ENCODE measurements at places on chromosomes 12 and 14.

- no peak for DNase-seq
Measured at GRCh38 chr14:20624495-20625070, 16.9 kb downstream of the OR6S1 start.

DNA sequence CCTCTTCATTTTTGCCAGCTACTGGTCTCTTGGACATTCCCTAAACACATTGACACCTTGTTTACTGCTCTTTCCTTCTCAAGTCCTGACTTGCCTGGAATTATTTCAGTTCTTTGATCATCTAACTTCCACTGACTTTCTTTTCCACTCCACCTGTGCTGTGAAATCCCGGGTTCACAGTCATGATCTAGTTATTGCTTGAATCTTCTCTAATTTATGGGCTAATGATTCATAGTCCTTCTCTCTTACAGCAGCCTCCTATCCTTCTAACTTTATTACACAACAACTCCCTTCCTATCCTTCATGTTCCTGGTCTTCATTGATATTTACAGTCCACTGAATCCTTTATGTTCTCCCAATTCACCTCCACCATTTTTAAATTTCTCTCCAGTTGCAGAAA lies 260.1 kb downstream of the C12orf75 start:
- DNase-seq = no peak

GRCh38 chr12:113184098-113184899 lies 979 bp downstream of the DDX54 start:
- no peak for DNase-seq

DNA sequence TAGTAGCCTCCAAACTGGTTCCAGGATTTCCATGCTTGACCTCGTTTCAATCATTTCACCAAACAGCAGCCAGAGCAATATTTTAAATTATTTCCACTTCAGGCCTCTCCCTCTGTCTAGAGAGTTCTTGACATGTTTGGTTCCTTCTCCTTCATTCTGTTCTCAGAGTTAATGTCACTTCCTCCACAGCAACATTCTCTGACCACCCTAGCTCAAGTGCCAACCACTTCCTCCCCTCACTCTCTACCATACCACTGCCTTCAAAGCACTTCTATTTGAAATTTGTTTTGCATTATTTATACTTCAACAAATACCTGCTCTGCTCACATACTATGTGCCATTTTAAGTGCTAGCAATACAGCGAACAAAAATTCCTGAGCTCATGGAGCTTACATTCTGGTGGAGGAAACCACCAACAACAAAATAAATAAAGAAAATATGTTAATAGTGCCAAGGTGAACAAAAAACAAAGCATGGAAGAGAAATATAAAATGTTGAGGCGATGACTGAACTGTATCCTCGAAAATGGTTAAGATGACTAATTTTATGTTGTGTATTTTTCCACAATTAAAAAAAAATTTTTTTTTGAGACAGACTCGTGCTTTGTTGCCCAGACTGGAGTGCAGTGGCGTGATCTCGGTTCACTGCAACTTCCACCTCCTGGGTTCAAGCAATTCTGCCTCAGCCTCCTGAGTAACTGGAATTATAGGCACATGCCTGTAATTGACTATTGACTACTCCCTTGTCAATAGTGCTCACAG lies 17.3 kb downstream of the BAZ1A start:
- peak; percentile 10 for DNase-seq

- no peak for DNase-seq
Measured at GRCh38 chr12:3273409-3273853, 196.3 kb downstream of the TSPAN9 start.

DNA sequence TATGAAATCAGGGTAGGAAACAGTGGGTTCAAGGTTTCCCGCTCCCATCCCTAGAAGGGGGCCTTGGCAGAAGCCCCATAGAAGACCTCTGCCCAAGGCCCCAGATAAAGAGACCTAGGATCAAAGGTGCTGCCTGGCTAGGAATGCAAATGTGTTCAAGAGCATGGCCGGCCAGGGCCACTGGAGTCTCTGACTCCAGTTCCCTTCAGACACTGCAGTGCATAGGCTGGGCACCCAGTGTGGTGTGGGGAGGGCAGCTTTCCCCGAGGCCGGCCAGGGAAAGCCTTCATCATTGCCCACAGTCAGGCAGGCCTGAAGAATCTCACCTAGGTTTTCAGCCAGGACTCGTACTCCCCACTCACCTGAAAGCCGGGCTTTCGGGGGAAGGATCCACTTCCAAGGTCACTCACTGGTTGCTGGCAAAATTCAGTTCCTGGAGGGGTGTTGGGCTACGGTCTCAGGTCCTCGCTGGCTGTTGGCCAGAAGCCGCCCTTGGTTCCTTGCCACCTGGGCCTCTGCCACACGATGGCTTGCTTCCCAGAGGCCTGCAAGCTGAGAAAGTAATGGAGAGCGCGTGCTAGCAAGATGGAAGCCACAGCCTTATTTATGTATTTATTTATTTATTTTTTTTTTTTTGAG lies 9.7 kb upstream of the PEBP1 start:
- DNase-seq = no peak

DNA sequence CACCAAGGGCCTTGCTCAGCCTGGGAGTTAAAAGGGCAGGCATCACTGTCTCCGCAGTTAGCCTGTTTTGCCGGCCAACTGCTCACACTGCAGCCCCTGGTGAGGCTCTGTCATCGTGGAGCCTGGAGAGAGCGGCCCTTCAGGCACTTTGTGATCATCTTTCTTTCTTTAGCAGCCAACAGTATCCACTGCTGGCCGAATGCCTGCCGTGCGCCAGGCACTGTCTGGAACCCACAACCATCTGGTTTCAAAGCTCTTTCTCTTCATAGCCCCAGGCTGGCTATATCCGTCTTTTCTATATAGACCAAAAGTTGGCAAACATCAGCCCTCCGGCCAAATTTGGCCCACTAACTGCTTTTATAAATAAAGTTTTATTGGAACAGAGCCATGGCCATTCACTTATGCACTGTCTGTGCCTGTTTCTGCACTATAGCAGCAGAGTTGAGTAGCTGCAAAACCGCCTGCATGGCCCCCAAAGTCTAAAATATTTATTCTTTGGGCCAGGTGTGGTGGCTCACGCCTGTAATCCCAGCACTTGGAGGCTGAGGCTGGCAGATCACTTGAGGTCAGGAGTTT lies 29.5 kb downstream of the SLC8B1 start:
- no peak for DNase-seq

- no peak for DNase-seq
Measured at GRCh38 chr14:51595881-51596455, 55.7 kb upstream of the FRMD6 start.

DNA sequence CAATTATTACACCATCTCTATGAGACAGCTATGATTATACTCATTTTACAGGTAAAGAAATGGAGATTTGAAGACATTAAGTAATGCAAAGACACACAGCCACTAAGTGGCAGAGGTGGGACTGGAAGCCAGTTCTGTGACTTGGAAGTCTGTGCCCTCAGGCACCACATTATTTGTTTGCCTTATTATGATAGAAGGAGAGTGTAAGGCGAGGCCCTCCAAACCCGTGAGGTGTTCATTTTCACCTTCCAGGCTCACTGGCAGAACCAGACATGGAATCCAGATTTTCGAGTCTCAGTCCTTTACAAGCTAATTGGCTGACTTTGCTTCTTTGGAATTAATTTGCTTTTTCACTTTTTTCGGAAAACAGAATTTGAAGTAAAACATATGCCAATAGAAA lies 107.9 kb downstream of the CAND1 start:
- no peak for DNase-seq

DNA sequence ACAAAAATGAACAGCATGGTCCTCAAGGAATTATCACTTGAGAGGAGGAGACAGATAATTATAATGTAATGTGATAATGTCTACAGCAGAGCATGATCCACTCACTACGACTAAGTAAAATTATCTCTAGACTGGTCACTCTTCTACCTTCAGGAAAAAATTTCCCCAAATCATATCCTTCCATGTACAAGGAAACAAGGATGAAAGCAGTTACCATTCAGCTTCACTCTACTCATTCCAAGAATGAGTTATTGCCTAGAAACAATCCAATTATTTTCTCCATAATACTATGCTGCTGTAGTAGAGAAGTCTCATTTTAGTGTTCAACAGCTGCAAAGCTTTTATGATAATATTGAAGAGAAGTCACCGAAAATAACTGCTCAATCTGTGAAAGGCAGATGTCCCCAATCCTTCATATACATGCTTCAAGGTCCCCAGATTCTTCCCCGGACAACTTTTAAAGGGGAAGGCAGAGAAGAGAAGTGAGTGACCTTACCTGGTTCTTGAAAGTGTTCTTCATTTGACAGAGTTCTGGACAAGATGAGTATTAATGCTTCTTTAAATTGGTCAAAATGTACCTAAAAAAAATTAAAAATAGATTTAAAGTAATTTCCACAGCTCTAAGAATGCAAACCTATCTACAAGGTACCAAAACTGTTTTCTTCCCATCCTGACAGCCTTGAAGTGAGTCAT lies 24.6 kb downstream of the NIN start:
- no peak for DNase-seq

- DNase-seq = no peak
Measured at GRCh38 chr12:65414526-65414925, 136.0 kb downstream of the MSRB3 start.

GRCh38 chr14:102775855-102776760 lies 1.1 kb upstream of the TRAF3 start:
- no peak for DNase-seq

DNA sequence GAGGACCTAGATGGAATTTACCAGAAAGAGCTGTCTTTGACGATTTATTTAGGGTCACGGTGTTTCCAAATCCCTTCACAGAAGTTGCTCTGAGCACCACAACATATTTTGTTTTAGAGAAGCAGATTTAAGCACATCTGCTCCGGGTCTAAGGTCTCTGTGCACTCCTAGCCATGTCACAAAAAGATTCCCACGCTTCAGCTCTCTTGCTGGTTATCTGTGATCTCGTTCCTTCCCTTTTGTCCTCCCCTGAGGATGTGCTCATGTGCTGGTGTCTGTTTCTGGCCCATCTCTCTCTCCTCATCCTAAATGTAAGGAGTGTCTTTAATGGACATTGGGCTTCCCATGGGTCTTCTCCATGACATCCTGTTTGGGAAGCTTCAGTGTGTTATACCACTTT lies 53.7 kb upstream of the GNPNAT1 start:
- no peak for DNase-seq

- DNase-seq = no peak
Measured at GRCh38 chr14:89340200-89341181, 76.5 kb downstream of the FOXN3 start.

- DNase-seq = no peak
Measured at GRCh38 chr12:6178981-6179761, 21.0 kb upstream of the CD9 start.

DNA sequence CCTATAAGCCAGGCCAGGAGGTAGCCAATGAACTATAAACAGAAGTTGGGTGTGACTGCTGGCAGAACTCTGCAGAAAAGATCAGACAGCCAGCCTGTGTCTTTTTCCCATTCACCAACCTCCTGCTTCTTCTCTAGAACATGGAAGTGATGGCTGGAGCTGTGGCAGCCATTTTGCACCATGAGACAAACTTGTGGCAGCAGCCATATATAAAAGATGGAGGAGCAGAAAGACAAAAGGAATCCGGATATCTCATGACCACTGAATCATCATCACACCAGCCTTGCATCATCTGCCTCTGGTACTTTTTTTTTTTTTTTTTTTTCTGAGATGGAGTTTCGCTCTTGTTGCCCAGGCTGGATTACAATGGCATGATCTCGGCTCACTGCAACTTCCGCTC lies 8.7 kb downstream of the BEGAIN start:
- no peak for DNase-seq

- no peak for DNase-seq
Measured at GRCh38 chr12:127143020-127143419, 1124.0 kb upstream of the TMEM132C start.

GRCh38 chr14:96051231-96051630 lies 12.1 kb downstream of the C14orf132 start:
- DNase-seq = no peak
